Activated naive CD8-positive, alpha-beta T cell treated with anti-CD3 and anti-CD28 coated beads, Interleukin-2, amount 50 U/mL, for 16 hours (primary cell): ENCODE measurements at places on chromosomes 13 and 19.

- peak; percentile 27 for DNase-seq
Observed at GRCh38 chr19:8396563-8397203, 6.5 kb downstream of the RAB11B start.

GRCh38 chr13:25249001-25249543 is 38.2 kb downstream of the MTMR6 start:
- no peak for DNase-seq

DNA sequence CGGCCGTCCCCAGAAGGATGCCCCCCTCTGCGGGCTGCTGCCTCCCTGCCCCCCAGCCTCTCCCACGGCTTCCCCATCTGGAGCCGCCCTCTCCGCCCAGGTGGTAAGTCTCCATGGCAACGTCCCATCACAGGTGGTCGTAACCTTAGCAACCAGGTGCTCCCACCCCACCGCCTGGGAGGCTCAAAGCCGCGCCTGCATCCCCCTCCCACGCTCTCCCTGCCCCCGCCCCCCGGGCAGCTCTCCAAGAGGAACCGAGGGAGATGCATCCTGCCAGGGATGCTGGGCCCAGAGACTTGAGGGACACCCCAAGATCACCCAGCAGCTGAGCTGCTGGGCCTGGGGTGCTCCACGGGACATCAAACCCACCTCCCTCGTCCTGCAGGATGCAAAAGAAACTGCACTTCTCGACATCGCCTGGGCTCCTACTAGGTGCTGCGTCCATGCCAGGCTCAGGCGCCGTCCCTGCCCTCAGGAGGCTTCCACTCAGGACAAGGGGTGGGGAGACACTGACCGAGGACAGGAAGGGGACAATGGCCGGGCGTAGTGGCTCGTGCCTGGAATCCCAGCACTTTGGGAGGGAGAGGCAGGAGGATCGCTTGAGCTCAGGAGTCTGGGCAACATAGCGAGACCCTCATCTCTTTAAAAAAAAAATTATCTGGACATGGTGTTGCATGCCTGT is 5.0 kb upstream of the LINGO3 start:
- DNase-seq, result no peak

DNA sequence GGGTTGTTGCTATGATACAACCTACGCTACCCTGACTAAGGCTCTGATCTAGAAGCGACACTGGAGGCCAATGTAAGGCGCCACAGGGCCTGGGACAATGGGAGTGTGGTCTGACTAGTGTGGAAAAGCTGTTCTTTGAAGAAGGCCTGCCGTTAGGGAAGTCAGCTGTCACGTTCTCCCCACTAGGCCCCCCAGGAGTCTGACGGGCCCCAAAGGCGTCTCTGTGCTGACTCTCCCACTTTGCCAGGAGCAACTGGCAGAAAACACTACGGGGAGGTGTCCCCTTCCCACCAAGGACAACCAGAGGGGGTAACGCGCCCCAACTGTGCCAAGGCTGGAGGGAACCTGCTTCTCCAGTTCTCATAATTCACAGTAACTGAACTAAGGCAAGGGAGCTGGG is 25.3 kb upstream of the EIF3G start:
- DNase-seq, result no peak

GRCh38 chr19:888581-889385 is 4.2 kb downstream of the MED16 start:
- DNase-seq, result no peak

- DNase-seq, result peak; percentile 52
Observed at GRCh38 chr19:5578097-5578846, 10.5 kb upstream of the TINCR start.

GRCh38 chr13:55069746-55070145 is 2041.1 kb downstream of the OLFM4 start:
- no peak for DNase-seq

DNA sequence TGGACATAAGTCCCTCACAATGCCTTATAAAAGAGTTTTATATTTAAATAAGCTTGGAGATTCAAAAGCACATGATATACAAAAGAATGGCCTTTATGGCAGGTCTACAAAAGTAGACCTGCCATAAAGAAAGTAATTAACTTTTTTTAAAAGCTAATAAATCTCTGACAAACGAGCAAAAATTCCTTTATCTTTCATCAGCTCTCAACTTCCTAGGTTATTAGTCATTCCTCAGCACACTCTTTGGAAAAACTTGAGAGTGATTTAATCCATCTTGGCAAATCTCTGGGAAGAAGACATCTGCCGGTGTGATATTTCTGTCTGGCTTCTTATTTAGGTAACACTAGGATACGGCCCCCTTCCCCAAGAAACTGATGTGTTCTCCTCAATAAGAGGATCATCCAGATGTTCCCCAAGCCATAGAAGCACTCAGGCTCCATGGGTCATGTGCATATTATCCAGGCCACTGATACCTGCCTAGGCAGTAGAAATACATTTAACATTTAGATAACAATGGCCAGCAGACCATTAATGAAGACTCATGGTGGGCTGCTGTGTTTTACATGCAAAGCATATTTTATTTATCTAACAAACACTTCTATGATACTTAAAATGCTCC is 372.7 kb downstream of the LIG4 start:
- DNase-seq, result no peak

DNA sequence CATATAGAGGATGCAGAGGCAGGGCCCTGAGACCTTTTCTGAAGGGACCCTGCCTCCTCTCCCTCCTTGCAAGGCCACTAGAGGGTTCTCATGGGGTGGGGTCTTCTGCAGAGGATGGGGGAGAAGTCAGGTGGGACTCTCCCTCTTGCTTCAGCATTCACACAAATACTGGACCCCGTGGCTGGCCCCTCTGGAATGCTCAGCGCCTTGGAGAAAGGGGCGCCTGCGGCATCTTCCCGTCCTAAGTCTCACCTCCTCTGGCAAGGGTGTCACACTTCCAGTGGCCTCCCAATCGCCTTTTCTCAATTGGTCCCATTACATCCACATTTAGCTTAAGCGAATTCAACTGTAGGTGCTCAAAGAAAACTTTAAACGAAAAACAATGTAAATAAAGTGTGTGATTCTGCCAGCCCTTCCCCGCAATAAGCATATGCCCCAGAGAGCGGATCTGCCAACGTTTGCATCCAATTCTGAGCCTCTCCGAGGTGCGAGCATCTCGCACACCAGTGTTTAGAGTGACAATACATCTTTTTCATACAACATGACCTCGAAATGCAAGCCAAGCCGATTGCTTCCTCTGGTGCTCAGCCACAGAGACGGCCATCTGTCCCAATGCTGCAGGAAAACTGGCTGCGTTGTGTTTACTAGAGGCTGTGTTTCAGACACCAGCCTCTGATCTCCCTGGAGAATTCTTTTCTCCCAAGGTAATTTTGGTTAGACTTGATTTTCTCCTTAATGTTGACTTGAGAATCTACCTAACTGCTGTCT is 69.1 kb upstream of the WASF3 start:
- no peak for DNase-seq

- DNase-seq, result no peak
Observed at GRCh38 chr13:31846961-31847752, 107.8 kb downstream of the RXFP2 start.

- DNase-seq, result no peak
Observed at GRCh38 chr13:100382785-100383184, 205.8 kb downstream of the GGACT start.

- no peak for DNase-seq
Observed at GRCh38 chr13:52411629-52412028, 5.7 kb upstream of the THSD1 start.

DNA sequence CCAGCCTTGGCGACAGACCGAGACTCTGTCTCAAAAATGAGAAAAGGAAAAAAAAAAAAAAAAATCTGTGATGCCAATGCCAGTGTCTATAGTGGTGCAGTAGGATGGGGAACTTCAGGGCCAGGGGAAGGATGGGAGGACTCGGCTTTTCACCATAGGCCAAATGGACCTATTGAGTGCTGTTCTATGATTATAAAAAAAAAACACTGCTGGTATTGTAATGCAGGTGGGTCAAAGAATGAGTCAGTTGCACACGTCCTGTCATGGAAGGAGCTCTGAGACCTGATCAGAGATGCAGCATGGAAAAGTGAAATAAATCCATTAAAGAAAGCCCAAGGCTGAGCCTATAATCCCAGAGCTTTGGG is 7.0 kb downstream of the DNAJB1 start:
- no peak for DNase-seq

DNA sequence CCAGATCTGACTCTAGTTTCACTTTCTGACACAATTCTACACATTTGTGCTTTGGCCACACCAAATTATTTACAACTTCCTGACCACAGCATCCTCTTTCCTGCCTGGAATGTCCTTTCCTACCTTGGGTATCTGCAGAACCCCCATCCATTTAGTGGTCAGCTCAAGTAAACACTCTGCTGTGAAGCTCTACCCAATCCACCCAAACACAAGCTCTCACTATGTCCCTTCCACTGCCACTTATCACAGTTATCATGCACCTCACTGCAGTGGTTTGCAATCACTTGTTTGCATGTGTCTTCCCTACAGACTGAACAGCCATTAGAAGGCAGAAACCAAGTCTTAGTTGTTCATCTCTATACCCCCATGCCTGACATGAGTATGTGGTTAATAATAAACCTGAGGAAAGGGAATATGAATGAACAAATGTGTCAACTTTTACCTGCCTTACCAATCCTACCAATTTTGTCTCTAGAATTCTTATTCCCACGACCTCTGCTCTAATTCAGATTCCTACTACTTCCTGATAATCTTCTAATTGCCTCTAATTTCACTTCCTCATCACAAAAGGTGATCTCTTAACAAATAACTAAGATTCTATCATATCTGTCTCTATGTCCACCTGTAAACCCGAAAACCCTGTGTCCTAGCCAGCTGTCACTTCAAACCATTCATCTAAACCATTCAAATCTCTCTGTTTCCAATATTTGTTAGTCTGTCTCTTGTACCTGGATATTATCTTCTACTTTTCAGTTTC is 25.1 kb downstream of the LNX2 start:
- no peak for DNase-seq

DNA sequence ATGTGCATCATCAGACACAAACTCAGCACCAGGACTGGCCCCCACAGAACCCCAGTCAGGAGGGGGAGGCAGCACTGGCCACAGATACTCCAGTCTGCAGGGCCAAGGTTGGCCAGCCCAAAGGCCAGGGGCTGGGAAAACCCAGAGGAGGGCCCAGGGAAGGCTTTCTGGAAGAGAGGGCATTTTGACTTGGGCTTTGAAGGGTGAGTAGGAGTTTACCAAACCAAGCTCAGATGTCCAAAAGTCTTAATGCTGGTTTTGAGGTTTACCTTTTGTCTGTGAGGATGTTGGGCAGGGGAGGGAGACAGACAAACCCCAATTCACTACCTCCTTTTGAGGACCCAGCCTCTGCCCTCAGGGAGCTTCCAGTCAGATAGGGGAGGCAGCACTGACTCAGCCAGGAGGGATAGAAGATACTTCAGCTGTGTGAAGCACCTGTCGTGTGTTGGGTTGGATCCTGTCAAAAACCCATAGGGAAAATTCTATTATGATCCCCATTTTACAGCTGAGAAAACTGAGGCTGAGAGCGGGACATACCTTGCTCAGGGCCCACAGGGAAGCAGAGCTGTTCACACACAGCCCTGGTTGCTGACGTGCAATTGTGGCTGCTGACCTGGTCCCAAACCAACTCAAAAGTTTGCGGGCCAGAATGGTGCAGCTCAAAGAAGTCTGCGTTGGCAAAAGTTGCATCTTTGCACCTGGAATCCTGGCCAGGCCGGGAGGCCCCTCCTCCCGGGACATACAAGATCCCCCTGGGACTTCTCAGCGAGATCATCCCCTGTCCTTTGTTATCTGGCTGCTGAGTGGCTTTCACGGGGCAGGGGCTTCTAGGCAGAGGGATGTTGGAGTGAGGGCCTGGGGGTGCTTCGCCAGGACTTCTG is 13.1 kb downstream of the CILP2 start:
- DNase-seq, result no peak

GRCh38 chr13:49784886-49785570 is 7.5 kb downstream of the KPNA3 start:
- no peak for DNase-seq

- DNase-seq, result no peak
Observed at GRCh38 chr13:91136806-91137205, 210.7 kb upstream of the MIR17HG start.

- DNase-seq, result no peak
Observed at GRCh38 chr13:26779321-26779720, 18.7 kb upstream of the GPR12 start.

DNA sequence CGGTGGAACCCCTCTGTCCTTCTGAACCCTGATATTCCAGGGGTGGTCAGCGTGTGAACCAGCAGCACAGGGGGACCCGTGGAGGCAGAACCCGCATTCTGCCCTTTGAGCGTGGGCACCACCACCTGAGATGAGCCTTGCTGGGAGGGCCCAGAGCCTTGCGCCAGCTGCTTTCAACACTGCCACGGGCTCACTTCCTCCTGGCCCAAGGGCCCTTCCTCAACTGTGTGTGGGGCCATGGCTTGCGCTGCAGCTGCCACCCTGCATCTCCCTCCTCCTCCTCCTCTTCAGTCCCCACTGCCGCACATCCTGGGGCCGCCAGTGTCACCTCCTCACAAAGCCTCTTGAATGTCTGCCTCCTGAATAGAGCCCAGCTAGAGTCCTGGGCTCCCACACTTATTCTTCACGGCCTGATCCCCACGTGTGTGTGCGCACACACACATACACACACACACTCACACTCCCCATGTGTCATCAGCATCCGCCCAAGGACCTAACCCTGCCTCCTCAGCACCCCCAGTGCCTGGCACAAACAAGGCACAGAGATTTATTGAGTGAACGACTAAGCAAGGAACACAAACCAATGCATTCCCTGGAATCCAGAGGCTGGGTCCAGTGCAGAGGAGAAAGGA is 26.9 kb upstream of the TMEM160 start:
- DNase-seq, result no peak

DNA sequence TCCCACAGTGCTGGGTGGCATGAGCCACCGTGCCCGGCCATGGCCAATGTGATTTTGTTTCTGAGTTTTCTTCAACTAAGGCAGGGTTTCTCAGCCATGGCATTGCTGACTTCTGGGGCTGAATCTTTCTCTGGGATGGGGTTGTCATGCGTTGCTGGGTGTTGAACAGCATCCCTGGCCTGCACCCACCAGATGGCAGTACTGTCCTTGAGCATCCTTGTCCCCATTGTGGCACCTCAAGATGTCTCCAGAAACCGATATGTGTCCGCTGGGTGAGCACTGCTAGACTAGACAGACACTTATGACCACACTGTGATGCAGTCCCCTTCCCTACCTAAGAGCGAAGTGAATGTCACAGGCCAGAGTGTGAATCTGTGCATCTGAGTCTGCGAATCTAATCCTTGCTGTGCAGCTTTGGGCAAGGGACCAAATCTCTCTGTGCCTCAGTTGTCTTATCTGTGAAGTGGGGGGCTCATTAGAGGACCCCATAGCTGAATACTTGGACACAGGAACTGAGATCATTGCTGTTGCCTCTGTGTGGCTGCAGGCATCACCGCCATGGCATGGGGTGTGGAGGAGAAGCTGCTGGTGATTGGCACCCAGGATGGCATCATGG is 50.3 kb upstream of the SIN3B start:
- no peak for DNase-seq
